ENCODE measurements at places on chromosomes 2 and 18.

DNA sequence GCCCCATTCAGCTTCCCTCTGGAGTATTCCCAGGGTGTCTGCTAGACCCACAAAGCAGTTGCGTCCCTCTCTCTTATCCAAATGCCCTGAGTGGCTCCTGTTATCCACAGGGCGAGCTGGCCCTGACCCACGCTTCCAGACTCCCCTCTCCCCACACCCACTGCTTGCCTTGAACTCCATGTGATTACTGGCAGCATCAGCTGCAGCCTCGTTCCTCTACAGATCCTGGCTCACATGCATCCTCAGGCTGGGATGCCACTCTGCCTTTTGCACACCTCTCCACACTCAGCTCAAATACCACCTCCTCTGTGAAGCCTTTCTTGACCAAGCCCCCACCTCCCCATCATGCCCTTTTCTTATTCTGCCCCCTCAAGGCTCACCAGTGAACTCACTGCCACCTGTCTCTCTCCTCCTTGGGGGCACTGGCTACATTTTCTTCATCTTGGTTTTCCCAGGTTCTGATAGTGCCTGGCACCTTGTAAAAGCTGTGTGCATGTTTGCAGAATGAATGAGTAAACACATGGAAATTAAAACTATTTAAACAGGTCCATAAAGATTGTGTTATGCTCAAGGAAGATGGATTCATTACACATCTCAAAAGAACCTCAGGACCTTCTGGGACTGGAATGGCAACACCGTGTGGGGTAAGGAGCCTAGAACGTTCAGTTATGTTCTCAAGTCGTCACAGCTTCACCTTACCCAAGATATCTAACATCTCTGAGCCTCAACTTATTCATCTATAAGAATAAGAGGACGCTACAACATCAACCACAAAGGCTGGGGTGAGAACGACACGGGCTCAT is 165.0 kb downstream of the BCL2 start:
- no peak for DNase-seq

DNA sequence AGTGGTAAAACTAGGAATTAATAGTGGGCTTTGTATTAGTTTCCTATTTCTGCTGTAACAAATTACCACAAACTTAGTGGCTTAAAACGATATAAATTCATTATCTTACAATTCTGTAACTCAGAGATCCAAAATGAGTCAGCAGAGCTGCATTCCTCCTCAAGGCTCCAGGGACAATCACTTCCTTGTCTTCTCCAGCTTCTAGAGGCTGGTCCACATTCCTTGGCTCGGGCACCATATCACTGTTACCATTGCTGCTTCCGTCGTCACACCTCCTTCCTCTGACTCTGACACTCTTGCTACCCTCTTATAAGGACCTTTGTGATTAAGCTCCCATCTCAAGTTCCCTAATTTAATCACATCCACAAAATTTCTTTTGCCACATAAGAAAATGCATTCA is 567.8 kb upstream of the KLHL29 start:
- no peak for DNase-seq

DNA sequence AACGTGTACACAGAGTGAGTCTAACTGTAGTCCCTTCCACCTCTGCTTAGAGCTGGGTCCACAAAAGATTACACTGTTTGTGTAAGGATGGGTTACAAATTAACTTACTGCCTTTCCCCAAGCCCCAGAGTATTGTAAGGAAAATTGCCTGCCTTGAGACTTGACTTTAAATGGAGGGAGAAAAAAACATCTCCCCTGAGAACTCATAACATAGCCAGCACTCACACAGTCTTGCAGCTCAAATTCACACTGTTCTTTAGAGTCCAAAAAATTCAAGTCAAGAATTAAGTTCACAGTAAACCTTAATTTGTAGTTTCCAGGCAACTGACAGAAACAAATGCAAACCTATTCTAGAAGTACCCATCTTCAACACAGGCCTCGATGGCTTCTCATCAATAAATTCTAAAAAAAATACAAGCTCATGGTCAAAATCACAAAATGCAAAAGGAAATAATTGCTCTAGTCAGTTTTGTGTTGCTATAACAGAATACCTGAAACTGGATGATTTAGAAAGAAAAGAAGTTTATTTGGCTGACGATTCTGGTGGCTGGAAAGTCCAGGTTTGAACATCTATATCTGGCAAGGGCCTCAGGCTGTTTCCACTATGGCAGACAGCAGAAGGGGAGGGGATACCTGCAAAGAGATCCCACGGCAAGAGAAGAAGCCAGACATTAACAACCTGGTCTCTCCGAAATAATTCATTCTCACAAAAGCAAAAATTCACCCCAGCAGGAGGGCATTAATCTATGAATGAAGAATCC is 34.6 kb upstream of the TMEM17 start:
- DNase-seq, result no peak

- DNase-seq, result peak; percentile 50
Observed at GRCh38 chr2:197707316-197708213, 2.4 kb downstream of the MARS2 start.

GRCh38 chr18:58618822-58619595 is 9.9 kb downstream of the ALPK2 start:
- no peak for DNase-seq

- DNase-seq, result no peak
Observed at GRCh38 chr2:179263446-179264367, 925 bp downstream of the SESTD1 start.

- no peak for DNase-seq
Observed at GRCh38 chr18:51767293-51767692, 569.8 kb upstream of the MEX3C start.

Data from Jurkat, Clone E6-1 (cell line).